ENCODE measurements at places on chromosomes 5 and 9. TPM values are rescaled to one million over a fixed set of nuclear protein-coding genes. Genes with fewer than 3 reads are reported as not detected.

EIF4E1B gene
- not detected for total RNA-seq

DNA sequence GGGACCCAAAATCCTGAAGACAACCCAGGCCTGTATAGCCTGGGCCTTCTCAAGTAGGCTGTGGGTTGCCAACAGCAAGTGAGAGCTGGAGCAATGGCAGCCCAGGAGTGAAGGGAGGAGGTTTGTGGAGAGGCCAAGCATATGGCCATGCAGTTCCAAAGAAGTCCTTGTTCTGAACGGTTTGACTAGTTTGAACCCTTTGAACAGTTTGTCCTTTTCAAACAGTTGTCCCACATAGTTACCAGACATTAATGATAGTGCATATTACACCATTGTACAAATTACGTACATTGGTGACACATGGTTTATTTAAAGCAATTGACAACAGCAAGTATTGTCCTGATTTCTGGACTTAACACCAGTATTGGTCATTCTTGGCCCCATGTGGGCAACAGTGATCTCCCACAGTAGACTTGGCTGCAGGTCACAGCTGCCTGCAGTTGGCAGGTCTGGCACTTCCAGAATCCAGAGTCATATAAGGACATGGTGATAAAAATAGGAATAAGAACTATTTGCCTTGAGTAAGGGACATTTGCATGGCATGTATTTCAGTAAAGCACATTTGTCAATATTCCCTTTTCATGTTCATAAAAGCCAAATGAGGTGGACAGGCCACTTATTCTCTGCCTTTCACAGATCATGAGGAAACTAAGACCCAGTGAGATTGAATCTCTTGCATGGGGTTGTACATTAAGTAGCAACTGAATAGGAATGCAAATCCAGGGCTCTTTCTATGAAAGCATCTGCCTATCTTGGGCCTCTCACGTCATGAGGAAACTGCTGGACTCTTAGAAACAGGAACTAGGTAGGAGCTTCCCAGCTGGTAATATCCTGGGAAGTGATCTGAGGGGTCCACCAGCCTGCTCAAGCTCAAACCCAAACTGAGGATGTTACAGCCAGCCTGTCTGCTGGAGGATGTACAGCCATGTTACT, 30.3 kb downstream of the SLC25A48 start:
- DNase-seq: peak; percentile 54

- no peak for DNase-seq
These were observed 23.6 kb upstream of the MYORG start for GRCh38 chr9:34400275-34400674.

GRCh38 chr9:135757356-135757755, 55.4 kb downstream of the KCNT1 start:
- DNase-seq: no peak

DNA sequence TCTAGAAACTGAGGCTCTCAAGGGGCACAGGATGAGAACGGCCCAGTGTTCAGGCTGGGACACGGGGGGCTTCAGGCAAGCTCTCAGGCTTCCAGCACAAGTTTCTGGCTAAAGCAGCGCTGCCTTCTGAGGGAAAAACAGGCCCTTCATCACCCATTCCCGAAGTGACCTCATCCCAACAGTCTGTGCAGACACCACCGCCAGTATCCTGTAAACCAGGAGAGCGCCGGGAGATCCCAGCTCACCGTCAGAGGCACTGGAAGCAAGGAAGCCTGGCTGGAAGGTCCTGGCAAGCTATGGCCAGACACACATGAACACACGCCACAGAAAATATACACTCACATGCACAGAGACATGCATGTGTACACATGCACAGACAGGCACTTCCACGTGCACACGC, 8.8 kb downstream of the SLC12A7 start:
- DNase-seq: no peak

GRCh38 chr9:126128494-126129142, 198.0 kb upstream of the MVB12B start:
- no peak for DNase-seq

DNA sequence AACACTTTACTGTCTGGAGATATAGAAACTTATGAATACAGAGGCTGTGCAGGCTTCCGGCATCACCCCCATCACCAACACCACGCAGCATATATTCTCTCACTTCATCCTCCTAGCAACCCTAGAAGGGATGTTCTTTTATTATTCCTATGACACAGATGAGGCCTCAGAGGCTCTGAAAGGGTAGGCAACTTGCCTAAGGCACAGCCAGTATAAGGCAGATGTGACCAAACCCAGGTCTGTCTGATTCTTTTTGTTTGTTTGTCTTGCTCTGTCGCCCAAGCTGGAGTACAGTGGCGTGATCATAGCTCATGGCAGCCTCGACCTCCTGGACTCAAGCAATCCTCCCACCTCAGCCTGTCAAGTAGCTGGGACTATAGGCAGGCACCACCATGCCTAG, 22.8 kb upstream of the CORO2A start:
- no peak for DNase-seq
